Lower leg skin (tissue), 4 donors: ENCODE measurements at places on chromosomes 4 and X. TPM values are rescaled to one million over a fixed set of nuclear protein-coding genes. Genes with fewer than 3 reads are reported as not detected.

Gene FGG
- not detected for total RNA-seq

Gene TEX13C
- total RNA-seq, result not detected

Gene AFF2
- 1.1 TPM for total RNA-seq

Gene LIAS
- 11.5 TPM for total RNA-seq

Gene HDAC8
- 19.3 TPM for total RNA-seq

Gene STARD8
- 3.3 TPM for total RNA-seq

Gene MAGED4B
- total RNA-seq, result 1.6 TPM

Gene PAGE2
- total RNA-seq, result not detected

Gene MAGEB1
- total RNA-seq, result not detected

Gene AKAP4
- total RNA-seq, result not detected

Gene SYP
- 0.88 TPM for total RNA-seq

Gene GPM6B
- total RNA-seq, result 9.0 TPM

Gene SMARCA5
- total RNA-seq, result 20.9 TPM

Gene LDOC1
- total RNA-seq, result 9.2 TPM

Gene FATE1
- not detected for total RNA-seq

Gene ADH6
- total RNA-seq, result 8.3 TPM
